Hematopoietic multipotent progenitor cell (in vitro differentiated cells): ENCODE measurements at places on chromosomes 1 and 21. TPM values are rescaled to one million over a fixed set of nuclear protein-coding genes. Genes with fewer than 3 reads are reported as not detected.

SH2D1B gene
- under 0.01 TPM for total RNA-seq

DUSP23 gene
- total RNA-seq: 54.1 TPM

TMPRSS3 gene
- total RNA-seq: not detected

ARHGAP30 gene
- 94.5 TPM for total RNA-seq

KAZN gene
- total RNA-seq: 0.54 TPM
